ENCODE measurements at places on chromosomes 7 and 10.

- no peak for DNase-seq
Measured at GRCh38 chr10:86330778-86331763, 35.5 kb downstream of the GRID1 start.

DNA sequence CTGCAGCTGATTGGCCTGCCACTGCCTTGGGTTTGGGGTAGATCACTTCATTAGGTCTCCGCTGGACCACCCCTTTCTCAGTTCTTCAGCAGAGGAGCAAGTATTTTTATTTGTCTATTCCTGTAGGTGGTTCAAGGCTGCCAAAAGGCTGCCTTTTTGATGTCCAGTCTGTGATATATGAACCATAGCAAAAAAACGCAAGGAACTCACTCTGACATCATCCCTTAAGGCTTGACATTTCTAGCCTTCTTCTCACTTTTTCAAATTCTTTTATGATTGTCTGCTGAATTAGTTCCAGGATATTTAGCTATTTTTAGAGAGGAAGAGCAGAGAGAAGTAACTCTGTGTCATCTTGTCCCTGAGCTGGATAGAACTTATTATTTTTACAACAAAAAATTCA is 269.2 kb downstream of the BAMBI start:
- no peak for DNase-seq

- DNase-seq = no peak
Measured at GRCh38 chr7:299628-300027, 9.7 kb downstream of the FOXL3 start.

DNA sequence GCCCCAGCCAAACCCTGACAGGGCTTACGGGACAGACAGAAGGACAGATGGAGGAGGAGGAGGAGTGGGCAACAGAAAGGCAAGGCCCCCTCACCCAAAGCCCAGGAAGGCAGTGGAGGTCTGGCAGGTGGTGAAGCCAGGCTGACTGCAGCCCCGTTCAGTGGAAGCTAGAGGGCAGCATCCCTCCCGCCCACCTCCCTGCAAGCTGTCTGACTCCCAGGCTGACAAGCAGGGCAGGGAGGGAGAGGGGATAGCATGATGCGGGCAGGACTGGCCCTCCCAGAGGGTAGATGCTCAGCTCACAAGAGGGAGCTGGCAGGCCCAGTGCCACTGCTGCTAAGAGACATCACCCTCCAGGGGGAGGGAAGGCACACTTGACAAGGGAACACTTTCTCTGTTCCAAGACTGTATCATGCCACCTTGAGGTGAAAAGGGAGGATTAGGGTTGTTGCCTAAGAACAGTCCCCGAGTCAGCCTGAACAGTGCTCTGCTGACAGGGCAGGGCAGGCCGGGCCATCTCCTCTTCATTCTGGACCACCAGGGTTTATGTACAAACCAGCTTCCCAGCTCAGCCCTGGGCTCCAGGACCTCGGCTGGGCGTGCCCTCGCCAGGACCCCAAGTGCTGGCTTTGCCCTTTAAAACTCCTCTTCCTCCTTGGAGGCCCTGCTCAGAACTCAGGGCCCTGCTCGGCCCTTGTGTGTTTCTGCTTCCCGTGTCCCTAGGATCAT is 61.8 kb downstream of the RASGEF1A start:
- peak; percentile 68 for DNase-seq

DNA sequence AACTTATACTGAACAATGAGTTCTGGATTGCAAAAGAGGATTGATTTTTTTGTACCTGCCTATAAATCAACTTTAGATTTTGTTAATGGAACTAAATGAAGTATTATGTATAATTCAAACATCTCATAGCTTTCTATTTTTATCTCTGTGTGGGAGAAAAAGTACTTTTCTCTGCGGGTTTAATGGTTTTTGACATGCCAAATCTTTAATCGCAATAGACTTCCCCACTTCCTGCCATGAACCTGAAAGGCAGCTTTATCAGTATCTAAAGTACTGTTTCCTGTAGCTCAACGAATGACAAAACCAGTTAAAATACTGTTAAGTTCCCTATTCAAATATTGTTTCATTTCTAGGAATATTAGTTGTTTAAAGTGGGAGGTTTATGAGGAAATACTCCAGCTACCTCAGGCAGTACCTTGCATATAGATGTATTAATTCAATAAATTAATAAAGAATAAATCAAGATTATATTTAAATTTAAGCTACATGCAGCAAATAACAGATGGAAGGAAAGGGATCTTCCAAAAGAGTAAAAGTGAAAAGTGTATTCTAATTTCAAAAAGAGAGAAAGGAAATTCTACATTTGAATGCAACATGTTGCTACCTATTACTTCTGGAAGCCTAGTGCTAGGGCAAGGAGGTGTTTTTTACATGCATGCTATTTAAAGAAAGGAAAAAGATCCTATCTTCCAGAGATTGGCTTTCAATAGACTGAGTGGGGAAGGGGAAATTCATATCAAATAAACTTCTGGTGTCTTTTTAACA is 75.9 kb downstream of the SVOPL start:
- no peak for DNase-seq

GRCh38 chr7:4173615-4174014 is 508.5 kb upstream of the FOXK1 start:
- DNase-seq = no peak

GRCh38 chr7:55286666-55287065 is 78.5 kb upstream of the LANCL2 start:
- no peak for DNase-seq

GRCh38 chr10:123889821-123890220 is 1.8 kb downstream of the CPXM2 start:
- DNase-seq = no peak

DNA sequence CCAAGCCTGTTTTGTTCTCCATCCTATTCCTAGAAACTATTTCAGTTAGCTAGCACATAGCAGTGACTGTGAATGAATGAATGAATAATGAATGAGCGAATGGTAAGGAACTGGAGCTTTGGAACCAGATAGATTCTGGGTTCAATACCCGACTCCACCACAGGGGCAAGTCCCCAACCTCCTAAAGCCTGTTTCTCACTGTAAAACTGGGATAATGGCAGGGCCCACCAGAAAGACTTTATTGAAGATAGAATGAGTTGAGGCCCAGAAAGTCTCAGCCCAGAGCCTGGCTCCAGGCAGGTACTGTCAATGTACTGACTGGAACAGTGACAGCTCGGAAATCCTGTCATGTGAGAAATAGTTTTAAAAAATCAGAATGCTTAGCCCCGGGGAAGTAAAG is 1.1 kb upstream of the CDH23 start:
- DNase-seq = no peak

- DNase-seq = no peak
Measured at GRCh38 chr10:52977581-52977980, 205.0 kb upstream of the MBL2 start.

Measured in HCT116 (cell line).